CD4-positive, alpha-beta T cell (primary cell): ENCODE measurements at places on chromosomes 13 and 19. TPM values are rescaled to one million over a fixed set of nuclear protein-coding genes. Genes with fewer than 3 reads are reported as not detected.

GRCh38 chr13:100434010-100434763, 154.4 kb downstream of the GGACT start:
- DNase-seq: no peak

GRCh38 chr19:1449467-1450442, at the start of gene APC2:
Gene APC2 (plus strand): TSS chr19:1450121. CDS start chr19:1453002, 2,881 bp downstream.
- no peak for DNase-seq

ZNF578 gene
- 1.6 TPM for total RNA-seq

CD209 gene
- total RNA-seq: not detected

DNA sequence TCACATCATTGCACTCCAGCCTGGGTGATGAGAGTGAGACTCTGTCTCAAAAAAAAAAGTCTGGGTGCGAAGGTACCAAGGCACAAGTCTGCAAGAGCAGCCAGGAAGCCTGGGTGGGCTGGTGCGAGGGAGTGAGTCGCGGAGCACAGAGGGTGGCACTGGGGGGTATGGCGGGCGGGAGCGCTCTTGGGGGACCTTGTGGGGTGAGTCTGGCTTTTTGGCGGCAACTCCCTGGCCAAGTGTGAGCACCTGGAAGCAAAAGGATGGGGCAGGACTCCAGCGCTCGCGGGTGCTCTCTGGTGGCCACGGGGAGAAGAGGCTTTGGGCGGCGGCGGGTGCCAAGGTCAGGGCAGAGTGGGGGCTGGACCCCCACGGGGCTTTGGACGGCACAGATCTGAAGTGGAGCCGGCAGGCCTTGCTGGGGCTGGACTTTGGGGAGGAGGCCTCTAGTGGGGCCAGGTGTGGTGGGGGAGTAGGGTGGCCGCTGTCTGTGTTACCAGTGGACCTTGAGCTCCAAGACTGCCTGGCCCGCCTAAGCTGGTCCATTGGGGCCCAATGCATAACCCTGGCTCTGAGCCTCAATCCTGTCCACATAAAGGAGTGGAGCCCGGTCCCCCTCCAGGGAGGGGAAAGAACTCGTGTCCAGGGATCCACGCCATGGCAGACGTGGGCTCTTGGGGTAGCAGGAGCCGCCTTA, 1.6 kb downstream of the P2RY11 start:
- peak; percentile 61 for DNase-seq

GRCh38 chr13:113560645-113561416, 23.7 kb upstream of the TFDP1 start:
- DNase-seq: no peak

GRCh38 chr13:111404746-111405145, 84.3 kb downstream of the TEX29 start:
- DNase-seq: no peak

IL4I1 gene
- 4.7 TPM for total RNA-seq

DNA sequence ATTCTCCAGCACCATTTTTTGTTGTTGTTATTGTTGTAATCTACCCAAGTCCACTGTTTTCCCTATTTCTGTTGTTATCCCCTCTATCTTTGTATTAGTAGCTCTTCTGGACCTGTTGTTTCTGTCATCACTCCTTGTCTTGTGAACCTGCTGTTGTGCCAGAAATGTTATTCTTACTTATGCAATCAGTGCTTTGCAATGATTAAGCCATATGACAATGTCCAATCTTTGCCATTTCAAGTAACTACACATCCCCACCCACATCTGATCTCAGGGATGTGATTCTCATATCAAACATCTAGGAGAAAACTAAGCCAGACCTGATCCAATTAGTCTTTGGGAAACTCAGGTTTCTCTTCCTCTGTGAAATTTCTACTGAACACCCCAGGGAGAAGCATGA, 472.6 kb upstream of the KLHL1 start:
- no peak for DNase-seq

- no peak for DNase-seq
Measured at GRCh38 chr13:62846302-62846701, 1430.7 kb upstream of the PCDH20 start.

SLITRK6 gene
- total RNA-seq: not detected

- no peak for DNase-seq
Measured at GRCh38 chr13:72463561-72463960, 263.9 kb downstream of the MZT1 start.

DNA sequence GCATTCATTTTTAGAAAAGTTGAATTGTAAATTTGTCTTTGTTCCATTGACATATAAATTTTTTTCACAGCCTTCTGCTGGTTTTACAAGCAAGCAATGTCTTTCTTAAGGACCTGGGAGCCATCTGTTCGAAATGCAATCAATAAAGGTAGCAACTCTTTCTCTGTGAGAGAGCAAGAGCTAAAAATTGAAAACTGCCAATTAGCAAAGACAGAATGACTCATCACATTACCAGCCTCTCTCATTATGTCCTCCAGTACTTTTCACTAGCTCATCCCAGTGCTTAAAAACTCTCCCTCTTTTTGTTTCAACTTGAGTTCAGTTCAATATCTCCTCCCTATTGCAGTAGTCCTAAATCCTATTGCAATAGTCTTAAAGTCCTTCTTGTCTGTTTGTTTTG, 760.7 kb upstream of the SLITRK6 start:
- no peak for DNase-seq

- no peak for DNase-seq
Measured at GRCh38 chr19:52244021-52244420, 25.4 kb upstream of the ZNF766 start.

GRCh38 chr19:1823020-1823419, 10.9 kb upstream of the ATP8B3 start:
- DNase-seq: no peak

GRCh38 chr13:25927932-25928331, 123.9 kb downstream of the SHISA2 start:
- no peak for DNase-seq

DNA sequence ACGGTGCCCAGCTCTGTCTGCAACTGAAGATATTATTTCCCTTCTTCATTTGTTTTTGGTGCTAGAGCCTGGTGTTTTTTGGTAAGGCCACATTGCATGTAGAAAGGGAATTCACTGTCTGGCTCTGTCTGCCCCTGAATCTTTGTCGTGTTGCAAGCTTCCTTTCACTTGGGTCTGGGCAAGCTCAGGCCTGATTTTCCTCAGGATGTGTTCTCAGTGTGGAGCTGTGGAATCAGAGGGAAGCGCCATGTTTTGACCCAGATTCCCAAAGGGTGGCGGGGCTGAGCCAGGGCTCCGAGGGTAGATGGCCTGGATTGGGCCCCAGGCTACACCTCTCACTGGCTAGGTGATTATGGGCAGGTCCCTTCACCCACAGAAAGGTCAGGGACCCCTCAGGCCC, 8.6 kb downstream of the PRKCSH start:
- DNase-seq: no peak

DNA sequence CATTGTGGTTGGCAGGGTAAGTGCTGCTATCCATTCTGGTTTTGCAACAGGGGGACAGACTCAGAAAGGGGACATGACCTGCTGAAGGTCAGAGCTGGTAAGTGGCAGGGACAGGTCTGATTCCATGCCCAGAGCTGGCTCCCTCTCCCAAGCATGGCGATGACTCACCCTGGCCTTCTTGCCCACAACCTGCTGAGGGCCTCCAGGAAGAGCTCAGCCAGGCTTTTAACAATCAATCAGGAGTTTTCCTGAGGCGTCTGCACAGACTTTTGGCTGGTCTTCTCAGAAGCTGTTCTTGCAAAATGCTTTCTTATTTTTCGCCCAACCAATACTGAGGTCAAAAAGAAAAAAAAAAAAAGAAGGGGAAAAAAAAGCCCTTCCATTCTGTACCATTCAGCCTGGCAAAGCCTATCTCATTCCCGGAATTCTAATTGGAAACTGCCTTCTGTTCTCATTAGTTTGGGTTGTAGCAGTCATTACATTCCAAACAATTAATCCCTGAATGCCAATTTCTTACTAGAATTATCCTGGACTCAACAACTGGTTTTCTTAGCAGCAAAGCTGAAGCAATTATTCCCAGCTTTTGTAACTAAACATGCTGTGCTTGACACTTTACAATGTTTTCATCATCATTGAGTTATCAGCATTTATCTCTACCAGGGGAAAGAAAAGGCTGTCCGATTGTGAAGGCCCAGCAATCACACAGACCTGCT, 17.7 kb downstream of the SIAH3 start:
- DNase-seq: no peak

GRCh38 chr13:91052876-91053275, 294.6 kb upstream of the MIR17HG start:
- DNase-seq: no peak

PCDH17 gene
- total RNA-seq: not detected

DNA sequence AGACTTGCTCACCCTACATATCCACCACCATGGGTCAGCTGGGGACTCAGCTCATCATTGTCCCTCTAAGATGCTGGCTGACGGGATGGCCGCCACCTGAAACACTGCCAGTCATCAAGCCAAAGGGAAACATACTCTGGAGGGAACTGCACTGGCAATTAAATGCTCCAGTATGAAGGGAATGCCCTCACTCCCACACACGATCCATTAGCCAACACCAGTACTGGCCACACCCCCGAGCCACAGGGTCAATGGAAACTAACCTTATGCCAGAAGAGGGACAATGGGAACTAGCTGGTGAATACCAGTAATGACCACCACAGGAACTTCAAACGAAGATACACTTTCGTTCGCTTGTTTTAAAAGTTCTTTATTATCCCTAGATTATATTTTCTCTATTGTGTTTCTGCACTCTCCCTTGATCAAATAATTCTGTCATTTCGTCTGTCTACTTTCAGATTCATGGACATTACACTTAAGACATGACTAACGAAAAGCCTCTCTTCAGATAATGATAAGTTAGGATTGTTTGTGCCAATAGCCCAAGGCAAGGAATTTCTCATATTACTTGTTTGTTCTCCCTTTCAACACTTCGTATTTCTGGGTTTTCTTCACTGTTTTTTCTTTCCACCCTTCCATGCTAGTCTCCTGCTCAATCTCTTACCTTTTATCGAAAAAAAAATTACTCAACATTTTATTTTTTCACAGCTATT, 1.7 kb upstream of the ZNF507 start:
- DNase-seq: no peak

APOC4 gene
- not detected for total RNA-seq

C19orf18 gene
- 0.36 TPM for total RNA-seq

GRCh38 chr19:50537769-50538230, 24.1 kb upstream of the ASPDH start:
- peak; percentile 50 for DNase-seq

DNA sequence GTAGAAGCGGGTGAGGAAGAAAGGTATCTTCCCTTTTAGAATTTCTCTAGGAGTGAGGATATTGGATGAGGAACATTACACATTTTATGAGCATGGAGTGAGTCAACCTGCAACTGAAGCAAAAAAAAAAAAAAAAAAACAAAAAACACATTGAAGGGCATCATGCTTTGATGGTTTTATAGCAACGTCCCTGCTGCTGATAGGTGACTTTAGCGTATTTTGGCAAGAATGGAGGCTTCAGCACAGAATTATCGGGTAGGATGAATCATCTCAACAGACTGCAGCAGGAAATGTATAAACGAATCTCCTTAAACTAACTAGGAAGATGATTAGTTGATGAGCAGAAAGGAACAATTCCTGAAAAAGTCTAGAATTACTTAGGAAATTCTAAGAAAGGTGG, 1359.6 kb upstream of the ATXN8OS start:
- DNase-seq: no peak

RFPL4A gene
- not detected for total RNA-seq

GRCh38 chr13:24629320-24629719, 50.9 kb upstream of the ATP12A start:
- DNase-seq: no peak

PSG4 gene
- total RNA-seq: not detected

DNA sequence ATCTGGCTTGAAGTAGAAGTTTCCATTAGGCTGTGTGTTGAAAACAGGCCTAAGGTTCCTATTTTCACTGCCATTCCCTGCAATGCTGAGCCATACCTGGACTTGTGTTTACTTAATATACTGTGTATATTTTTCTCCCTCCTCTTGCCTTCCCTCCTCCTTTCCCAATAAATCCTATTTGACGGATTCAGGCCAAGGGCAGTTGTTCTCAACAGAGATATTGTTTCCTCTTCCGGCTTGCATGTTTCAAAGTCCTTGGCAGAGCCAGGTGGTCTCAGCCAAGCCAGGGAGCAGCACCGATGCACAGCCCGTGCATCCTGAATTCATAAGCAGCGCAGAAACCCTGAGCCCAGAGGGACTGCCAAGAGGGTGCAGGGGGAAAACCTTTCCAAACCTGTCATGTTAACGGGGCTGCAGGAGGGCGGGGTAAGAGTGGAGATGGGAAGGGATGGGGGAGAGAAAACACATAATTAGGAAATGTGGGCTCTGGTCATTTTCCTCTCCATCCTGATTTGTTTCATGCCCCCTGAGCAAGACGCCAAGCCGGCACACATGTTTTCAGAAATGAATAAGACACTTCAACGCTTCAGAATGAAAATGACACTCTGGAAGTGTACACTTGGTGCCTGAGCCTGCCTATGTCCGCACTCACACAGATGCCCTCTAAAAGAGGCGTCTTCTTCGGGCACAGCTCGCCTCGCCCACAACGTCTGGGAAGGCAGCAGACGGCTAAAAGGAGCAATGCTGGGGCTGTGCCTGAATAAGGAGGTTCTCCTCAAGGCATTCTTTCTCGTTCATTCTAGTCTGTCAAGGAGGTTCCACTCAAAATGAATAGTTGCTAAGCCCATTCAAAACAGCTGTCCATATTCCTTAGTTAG, 149.3 kb upstream of the UBL3 start:
- DNase-seq: no peak

ZNF793 gene
- 2.3 TPM for total RNA-seq

FREM2 gene
- not detected for total RNA-seq

- no peak for DNase-seq
Measured at GRCh38 chr13:104132849-104133248, 1066.6 kb upstream of the SLC10A2 start.

TLE6 gene
- not detected for total RNA-seq

DNA sequence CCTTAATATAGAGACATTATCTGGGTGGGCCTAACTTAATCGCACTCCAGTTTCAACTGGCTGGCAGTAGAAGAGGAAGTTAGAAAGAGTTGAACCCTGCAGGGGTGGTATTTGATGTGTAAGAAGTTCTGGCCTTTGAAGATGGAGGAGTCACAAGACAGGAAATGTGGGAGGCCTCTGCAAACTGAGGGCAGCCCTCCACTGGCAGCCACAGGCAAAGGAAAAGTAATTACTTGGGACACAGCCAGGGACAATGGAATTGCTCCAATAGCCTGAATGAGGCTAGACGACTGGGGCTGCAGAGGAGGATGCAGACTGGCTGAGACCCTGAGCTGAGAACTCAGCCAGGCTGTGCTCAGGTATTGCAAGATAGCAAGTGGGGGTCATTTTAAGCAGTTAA, 703.3 kb upstream of the ARGLU1 start:
- no peak for DNase-seq
